ENCODE measurements at places on chromosomes 7 and 10. TPM values are rescaled to one million over a fixed set of nuclear protein-coding genes. Genes with fewer than 3 reads are reported as not detected.

TACR2 gene
- 0.87 TPM for total RNA-seq

SPDYE2 gene
- total RNA-seq = 5.4 TPM

ZRANB1 gene
- total RNA-seq = 38.7 TPM

GPR26 gene
- total RNA-seq = 0.37 TPM

KIF11 gene
- total RNA-seq = 14.6 TPM

EZH2 gene
- 27.0 TPM for total RNA-seq

ITGA8 gene
- total RNA-seq = 0.68 TPM

PTER gene
- total RNA-seq = 4.2 TPM

FXYD4 gene
- 1.4 TPM for total RNA-seq

IQCE gene
- total RNA-seq = 139 TPM

KCP gene
- total RNA-seq = 0.68 TPM

NEBL gene
- 4.9 TPM for total RNA-seq

FAM13C gene
- 38.5 TPM for total RNA-seq

CLDN3 gene
- 1.9 TPM for total RNA-seq

HGF gene
- total RNA-seq = 3.1 TPM

VAX1 gene
- total RNA-seq = 0.56 TPM

FAM25C gene
- not detected for total RNA-seq

STOX1 gene
- 4.6 TPM for total RNA-seq

ADAM12 gene
- 6.1 TPM for total RNA-seq

KLF6 gene
- total RNA-seq = 35.7 TPM

GSTO2 gene
- 28.9 TPM for total RNA-seq

Measured in testis (tissue), 5 donors.